ENCODE measurements at places on chromosomes 5 and 9.

DNA sequence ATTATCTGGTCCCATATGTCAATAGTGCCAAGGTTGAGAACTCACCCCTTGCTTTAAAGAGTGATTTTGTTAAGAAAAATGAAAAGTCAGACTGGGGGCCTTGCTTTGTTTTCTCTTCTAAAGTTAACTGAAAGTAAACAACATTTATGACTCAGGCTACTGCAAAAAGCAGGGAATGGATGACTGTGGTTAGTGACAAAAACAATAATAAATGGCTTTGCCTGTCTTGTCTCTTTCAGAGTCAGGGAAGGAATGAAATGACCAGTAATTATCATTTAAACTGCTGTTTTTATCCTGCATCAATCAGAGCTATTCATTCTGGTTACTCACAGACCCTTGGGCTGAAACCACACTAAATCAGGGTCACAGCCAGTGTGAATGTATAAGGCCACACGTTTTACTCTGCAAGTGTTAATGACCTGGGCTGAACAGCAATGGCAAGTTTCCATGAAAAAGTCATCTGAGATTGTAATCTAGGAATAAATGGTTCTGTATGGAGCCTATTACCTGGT, 112.2 kb downstream of the ZNF608 start:
- DNase-seq = no peak

DNA sequence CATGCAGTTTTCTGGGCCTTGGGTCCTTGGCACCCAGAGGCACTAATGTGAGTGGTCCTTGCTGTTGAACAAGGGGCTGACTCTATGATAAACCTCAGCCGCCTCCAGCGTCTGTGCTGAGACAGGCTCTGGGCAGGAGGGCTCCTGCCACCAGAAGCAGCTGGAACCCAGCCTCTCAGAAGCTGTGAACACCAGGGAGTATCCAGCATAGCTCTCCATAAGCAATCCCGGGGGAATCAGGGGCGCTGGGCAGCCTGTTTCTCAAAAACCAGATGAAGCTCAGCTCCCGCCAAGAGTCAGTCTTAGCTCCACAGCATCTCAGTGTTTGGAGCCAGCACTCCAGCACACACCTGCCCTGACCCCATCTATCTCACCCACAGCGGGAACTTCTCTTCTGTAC, 170.2 kb downstream of the HSPA4 start:
- no peak for DNase-seq

DNA sequence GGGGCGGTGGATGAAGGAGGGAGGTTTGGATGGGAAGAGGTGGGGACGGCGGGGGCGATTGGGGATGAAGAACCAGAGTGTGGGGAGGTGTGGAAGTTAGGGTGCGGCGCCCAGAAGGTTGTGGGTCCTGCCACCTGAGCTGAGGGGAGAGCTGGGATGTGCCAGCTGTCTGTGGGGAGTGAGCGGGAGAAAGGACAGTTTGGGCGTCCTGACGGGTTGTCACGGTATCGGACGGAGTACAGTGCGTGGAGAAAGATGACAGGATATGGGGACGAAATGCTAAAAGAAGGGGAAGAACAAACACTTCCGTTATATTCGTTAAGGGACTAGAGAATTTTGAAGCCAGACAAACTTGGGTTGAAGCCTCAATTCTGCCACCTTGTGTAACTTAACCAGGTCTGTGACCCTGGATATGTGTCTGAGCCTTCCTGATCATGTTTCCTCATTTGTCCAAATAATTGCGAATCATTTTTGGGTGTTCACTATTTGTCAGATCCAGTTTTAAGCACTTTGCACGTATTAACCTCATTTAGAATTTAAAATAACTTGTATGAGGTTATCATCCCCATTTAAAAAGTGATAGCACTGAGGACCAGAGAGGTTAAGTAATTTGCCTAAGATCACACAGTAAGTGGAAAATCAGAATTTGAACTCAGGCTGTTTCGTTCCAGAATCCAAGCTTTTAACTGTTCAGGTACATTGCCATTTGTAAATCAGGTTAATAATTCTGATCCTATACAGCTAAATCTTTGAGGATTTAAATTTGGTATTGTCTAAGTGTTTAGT, 689 bp downstream of the CNTRL start:
- DNase-seq = no peak

DNA sequence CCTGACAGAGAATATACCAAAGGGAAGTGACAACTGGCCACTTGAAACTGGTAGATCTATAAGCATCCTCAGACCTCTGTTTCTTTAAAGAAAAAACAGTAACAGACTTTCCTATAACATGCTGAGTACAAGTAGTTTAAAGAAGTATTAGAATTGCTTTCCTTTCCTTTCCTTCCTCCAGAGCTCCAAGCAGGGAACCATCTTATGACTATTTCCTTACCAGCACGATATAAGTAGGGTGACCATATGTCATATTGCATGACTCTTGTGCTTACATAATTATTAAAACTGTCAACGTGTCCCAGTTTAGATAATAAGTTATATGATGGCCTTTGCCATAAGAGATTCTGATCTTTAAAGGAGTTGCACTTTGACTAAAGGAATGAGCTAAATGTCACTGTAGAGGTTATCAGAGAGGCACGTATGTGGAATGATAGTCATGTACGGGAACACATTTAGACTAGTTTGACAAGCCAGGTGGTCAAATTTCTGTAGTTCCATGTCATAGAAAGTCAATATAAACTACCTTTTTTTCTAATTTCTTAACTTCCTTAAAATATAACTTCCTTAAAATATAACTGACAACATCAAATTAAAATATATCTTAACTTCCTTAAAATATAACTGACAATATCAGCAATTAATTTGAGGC, 212.7 kb upstream of the CD180 start:
- DNase-seq = no peak

GRCh38 chr9:33919276-33919897, 102.4 kb downstream of the UBE2R2 start:
- no peak for DNase-seq

DNA sequence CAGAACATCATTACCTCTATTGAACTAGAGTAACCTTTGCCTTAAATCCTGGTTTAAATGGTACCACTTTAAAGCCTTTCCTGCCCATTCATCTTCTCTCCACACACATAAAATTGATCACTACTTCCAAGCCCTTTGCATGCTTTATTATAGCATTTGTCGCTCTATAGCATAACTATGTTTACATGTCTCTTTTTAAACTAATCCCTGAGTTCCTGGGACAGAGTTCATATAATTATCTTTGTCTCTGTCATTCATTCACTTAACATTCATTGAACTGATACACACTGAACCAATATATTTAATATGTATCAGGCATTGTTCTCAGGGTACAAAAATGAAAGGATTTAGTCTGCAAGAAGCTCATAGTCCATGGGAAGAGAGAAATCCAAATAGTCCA, 37.3 kb downstream of the RECK start:
- no peak for DNase-seq

GRCh38 chr5:170534177-170534576, 30.4 kb downstream of the KCNIP1 start:
- DNase-seq = no peak

GRCh38 chr5:172642051-172642409, 967 bp downstream of the NEURL1B start:
- no peak for DNase-seq

GRCh38 chr9:98922721-98923435, 20.8 kb upstream of the COL15A1 start:
- no peak for DNase-seq

- DNase-seq = no peak
Measured at GRCh38 chr9:131436376-131436775, 42.5 kb downstream of the PRRC2B start.

GRCh38 chr9:79572608-79573411, 1.0 kb downstream of the TLE4 start:
- DNase-seq = no peak

DNA sequence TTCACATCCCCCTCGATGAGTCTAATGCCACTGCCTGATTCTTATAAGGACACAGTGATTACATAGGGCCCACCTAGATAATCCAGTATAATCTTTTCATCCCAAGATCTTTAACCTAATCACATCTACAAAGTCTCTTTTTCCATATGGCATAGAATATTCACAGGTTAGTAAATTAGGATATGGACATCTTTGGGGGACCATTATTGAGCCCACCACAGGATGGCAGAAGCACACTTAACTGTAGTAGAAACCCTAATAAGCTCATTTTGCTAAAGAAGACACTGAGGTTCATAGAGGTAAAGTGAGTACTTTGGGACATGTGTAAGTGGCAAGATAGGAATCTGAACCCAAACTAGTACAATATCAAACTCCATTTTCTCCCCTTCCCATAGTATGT, 38.9 kb downstream of the ASTN2 start:
- no peak for DNase-seq

DNA sequence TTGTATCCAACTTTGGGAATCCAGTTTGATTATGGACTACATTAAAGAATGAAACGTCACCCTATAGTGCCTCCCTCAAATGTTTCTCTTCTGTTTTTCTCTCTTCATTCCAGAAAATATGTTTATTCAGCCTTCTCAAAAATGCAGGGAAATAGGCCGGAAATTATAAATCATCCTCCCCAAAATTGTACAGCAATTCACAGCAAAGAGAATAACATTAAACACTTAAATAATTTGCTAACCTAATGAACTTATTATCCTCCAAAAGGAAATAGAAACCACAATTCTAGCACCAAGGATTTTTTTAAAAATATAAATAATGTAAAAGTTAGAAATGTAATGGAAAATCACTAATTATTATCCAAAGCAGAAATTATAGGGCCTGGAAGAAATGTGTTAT, 115.9 kb upstream of the CCNG1 start:
- DNase-seq = no peak

DNA sequence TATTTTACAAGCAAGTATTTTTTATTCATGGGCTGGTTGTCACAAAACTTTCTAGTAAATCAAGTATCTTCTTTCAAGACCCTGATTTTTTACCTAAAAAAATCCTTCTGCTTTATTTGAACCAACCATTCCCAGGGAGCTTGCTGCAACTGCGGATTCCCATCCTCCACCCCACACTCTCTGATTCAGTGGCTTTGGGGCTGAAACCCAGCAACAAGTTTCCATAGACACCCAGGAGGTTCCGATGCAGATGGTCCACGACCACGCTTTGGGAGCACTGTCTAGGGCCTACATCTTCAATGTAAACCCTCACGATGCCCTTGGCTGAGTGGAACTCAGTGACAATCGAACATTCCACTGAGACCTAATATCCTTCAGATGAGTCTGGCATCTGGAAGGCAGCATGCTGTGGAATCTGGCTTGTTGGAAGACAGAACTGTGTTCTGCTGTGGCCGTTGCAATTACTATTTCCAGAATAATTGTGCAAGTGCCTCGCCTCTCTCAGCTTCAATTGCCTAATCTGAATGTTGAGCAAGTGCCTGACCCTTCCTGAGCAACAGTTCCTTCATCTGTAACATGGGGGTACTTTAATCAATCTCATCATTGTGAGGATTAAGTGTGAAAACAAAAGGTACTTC, 105.1 kb downstream of the INSYN2B start:
- DNase-seq = no peak
